Esophagus mucosa (tissue), 1 donor: ENCODE measurements at places on chromosomes 1 and 21. TPM values are rescaled to one million over a fixed set of nuclear protein-coding genes. Genes with fewer than 3 reads are reported as not detected.

Gene CPLANE2
- 11.4 TPM for total RNA-seq

Gene CFHR2
- not detected for total RNA-seq

DNA sequence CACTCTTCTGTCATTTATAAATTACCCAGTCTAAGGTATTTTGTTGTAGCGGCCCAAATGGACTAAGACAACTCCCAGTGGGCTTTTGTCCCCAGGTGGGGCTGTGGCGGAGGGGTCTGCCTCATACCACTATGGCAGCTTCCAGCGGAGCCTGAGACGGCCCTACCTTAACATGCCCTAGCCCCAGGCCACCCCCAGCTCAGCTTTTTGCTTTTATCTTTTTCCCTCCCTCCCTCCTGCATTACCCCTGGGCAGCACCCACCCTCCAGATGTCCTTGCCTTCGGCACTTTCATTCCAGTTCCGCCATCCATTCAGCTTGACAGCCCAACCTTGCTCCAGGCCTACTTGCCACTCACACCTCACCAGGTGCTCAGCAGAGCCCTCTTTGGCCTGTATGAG, 307.3 kb downstream of the PTPRU start:
- ATAC-seq, result no peak

- peak; percentile 56 for ATAC-seq
These were observed 17.6 kb downstream of the MTFR1L start for GRCh38 chr1:25837262-25837875.
